Activated naive CD4-positive, alpha-beta T cell (primary cell): ENCODE measurements at places on chromosomes 2 and 18.

DNA sequence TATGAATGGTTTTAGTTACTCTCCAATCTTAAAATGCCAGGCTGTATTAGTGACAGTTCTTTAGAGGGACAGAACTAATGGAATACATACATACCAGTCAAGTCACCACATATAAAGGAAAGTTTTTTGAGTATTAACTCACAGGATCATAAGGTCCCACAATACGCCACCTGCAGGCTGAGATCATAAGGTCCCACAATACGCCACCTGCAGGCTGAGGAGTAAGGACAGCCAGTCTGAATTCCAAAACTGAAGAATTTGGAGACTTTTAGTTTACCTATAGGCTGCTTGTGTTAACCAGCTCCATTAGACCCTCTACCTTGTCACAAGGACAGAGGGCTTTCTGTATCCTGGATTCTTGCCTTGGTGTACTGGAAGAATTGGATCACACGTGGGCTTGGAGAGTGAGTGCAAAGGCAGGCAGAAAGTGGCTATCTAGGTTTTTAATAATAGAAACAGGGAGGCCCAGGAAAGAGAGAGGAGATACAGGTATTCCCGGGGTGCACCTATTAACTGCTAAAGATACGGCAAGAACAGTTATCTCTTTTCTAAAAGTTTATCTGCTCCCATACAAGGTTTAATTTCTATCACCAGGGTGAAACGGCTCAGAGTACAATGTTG lies 234.9 kb upstream of the CYRIA start:
- no peak for DNase-seq

GRCh38 chr18:7924616-7925015 lies 357.5 kb downstream of the PTPRM start:
- no peak for DNase-seq

DNA sequence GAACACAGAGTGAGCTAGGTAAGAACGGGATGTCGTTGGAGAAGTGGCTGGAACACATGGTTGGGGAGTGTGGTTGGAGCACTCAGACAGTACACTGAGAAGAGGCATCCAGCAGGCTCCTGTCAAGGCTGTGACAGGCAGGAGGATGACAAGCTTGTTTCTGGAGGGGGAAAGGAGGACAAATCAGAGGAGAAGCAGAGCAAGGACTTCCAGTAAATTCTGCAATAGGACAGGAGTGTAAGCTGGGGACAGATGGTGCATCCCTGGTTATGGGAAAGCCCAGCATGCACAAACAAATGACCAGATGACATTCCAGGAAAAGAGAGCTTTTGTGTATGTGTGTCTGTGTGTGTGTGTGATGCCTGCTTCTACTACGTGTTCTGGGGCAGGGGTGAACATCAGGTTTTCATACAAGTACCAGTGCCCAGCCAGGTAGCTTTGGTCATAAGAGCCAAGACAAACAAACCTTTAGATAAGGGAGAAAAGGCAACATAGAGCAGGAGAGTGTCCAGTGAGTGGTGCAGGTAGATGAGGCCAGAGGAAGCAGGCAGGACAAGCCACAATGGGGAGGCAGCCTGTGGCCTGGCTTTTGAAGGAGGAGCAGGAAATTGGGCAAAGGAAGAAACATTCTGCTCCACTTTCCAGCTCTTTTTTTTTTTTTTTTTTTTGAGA lies 32.1 kb upstream of the MAPK4 start:
- DNase-seq = no peak

DNA sequence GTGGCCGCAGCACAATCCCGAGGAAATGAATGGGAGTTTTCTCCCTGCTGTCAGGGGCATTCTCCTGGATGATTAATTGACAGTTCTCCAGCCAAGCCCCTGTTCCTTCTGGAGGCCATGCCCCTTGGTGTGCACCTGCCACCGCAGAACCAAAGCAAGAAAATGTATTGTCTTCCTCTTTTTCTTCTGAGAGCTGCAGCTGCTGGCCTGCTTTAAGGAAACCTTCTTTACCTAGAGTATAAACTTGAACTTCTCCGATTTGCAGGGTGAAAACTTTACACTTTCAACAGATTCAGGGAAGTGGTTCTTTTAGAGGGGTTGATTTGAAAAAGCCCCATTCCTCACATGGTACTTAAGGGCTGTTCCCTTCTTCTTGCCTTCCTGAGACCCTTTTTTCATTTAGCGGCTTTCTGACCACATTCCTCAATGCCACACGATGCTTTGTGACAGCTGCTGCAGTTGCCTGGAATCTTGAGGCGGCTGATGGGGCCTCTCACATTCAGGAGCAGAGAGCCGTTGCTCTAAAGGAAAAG lies 402.8 kb downstream of the TXNL1 start:
- DNase-seq = no peak

GRCh38 chr18:7808992-7809391 lies 241.9 kb downstream of the PTPRM start:
- DNase-seq = no peak

- DNase-seq = no peak
Measured at GRCh38 chr2:204722691-204723090, 177.4 kb downstream of the PARD3B start.
